ENCODE measurements at places on chromosomes 2 and 18.

DNA sequence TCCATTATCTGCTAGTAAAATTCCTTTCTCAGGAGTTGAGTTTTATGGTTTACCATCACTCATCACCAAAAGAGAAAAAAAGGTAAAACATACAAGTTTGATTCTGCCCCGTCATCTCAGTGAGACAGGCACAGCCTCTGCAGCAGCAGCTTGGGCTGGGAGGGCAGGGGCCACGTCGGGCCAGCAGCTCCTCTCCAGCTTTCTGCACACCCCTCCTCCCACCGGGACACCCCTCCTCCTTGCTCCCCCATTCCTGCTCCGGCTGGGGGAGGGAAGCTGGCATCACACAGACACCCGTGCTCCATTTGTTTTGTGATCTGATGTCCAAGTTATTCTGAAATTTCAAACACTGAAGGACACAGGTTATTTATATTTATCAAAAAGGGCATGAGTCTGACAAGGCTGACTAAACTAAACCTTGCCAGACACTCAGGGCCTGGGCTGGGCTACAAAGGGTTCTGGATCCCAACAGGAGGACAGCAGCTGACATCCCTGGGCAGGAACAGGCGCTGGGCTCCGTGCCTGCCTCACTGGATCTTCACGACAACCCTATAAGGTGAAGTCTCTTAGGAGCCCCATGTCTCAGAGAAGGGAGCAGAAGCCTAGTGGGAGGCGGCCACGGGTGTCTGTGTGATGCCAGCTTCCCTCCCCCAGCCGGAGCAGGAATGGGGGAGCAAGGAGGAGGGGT, 71.4 kb downstream of the HDAC4 start:
- DNase-seq = no peak

DNA sequence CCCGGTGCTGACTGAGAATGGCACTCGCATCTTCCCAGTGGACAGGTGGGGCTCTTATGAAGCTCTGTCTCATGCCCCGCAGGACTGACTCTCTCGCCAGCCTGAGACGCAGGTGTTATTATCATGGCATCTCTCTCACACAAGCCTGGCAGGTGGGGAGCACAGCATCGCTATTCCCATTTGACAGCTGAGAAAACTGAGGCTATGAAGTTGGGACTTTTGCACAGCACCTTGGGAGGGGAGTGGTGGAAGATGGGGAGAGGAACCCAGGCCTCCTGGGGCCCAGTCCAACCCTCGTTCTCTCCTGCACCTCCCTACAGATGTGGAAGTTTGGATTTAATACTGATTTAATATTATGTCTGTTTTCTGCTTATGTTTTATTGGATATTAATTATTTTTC, 9.0 kb upstream of the NTSR2 start:
- no peak for DNase-seq

DNA sequence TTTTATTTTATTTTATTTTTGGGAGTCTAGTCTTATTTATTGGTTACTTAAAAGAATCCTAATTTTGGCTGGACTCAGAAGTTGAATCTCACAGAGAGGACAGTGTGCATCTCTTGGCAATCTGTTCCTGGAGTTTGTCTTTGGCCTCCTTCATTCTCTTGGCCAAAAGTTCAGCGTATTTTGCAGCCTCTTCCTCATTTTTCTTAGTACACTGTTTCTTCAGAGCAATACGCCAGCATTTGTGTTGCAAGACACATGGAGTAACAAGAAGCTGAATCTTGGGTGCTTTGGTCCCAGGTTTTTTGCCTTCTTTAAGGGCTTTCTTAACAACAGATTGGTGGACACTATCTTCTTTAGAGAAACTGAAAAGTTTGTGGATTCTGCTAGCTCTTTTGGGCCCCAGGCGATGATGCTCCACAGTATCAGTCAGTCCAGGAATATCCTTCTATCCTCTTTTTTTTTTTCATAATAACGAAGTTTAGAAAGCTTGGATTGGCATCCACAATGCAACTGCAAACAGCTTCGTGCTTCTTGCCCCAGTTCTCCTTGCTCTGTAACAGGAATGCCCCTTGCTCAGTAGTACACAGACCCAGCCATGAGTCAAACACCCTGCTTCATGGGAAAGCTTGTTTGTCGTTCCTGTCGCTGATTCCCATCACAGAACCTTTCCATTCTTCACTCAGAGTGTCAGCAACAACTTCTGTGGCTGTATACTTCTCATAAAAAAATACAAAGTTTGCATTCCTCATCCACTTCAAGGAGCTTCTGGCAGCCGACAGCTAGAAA, 34.8 kb upstream of the RFX8 start:
- DNase-seq = no peak

DNA sequence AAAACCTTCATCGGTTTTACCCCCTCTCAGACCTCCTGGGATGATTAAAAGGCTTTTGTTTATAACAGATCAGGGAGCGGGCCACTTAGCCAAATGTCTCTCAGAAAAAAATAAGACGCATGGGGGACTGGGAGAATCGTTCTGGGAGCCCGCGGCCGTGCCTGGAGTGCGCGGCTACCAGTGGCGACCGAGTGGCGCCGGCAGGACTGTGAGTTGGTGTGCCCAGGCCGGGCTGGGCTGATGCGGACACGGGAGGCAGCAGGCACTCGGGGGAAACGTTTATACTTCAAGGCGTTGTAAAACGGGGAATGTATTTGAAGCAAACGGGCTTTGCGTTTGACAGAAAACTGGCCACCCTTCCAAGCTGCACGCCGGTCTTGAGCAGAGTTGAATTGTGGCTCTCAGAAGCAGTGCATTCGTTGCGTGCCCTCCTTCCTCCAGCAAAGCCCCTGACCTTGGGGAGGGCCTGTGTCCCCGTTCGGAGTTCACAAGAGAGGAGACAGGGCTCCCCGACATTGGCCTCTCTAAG, 4.7 kb upstream of the HOXD10 start:
- no peak for DNase-seq

- no peak for DNase-seq
Observed at GRCh38 chr2:230542751-230543150, 126.8 kb downstream of the SP100 start.

GRCh38 chr2:135803278-135803677, 33.7 kb downstream of the LCT start:
- no peak for DNase-seq
